ENCODE measurements at places on chromosomes 13 and 19. TPM values are rescaled to one million over a fixed set of nuclear protein-coding genes. Genes with fewer than 3 reads are reported as not detected.

GDF15 gene
- total RNA-seq, result 10.3 TPM

DNA sequence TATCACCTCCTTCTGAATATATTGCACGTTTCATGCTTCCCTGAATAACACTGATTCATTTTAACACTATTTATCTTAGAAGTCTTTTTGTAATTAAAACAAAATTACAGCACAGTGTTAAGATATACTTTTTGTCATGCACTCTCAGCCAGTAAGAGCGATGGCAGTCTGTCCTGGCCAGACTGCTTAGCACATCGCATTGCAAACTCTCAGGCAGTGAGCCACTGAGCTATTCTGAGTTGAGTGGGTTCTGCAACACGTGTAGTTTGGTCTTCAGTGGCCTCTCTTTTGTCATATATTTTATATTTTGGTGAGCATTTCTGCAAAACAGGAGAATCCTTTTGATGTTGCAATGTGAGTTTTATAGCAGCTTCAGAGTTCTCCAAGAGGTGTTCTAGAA lies 332.1 kb downstream of the HS6ST3 start:
- H3K27ac ChIP-seq, result no peak overlapping the region
- no peak overlapping the region for H3K4me3 ChIP-seq
- no peaks in the 10 kb centered on the region for H3K36me3 ChIP-seq
- no peaks in the 10 kb centered on the region for H3K4me1 ChIP-seq

GRCh38 chr13:21124852-21125251 lies 51.5 kb downstream of the SKA3 start:
- H3K4me1 ChIP-seq, result peaks cover 3% of the 10 kb centered on the region
- H3K27ac ChIP-seq, result no peak overlapping the region
- no peaks in the 10 kb centered on the region for H3K36me3 ChIP-seq

FBXO27 gene
- under 0.01 TPM for total RNA-seq

CEACAM3 gene
- not detected for total RNA-seq
